Activated CD4-positive, alpha-beta T cell treated with anti-CD3 and anti-CD28 coated beads, Interleukin-2, amount 10 ng/mL, durations not matched to agents 24 days and 14 days (primary cell): ENCODE measurements at places on chromosomes 12 and 14. TPM values are rescaled to one million over a fixed set of nuclear protein-coding genes. Genes with fewer than 3 reads are reported as not detected.

OASL gene
- total RNA-seq: 2.9 and 3.0 TPM in 2 replicates

CATSPERB gene
- total RNA-seq: 0.30 and 1.5 TPM in 2 replicates

DNA sequence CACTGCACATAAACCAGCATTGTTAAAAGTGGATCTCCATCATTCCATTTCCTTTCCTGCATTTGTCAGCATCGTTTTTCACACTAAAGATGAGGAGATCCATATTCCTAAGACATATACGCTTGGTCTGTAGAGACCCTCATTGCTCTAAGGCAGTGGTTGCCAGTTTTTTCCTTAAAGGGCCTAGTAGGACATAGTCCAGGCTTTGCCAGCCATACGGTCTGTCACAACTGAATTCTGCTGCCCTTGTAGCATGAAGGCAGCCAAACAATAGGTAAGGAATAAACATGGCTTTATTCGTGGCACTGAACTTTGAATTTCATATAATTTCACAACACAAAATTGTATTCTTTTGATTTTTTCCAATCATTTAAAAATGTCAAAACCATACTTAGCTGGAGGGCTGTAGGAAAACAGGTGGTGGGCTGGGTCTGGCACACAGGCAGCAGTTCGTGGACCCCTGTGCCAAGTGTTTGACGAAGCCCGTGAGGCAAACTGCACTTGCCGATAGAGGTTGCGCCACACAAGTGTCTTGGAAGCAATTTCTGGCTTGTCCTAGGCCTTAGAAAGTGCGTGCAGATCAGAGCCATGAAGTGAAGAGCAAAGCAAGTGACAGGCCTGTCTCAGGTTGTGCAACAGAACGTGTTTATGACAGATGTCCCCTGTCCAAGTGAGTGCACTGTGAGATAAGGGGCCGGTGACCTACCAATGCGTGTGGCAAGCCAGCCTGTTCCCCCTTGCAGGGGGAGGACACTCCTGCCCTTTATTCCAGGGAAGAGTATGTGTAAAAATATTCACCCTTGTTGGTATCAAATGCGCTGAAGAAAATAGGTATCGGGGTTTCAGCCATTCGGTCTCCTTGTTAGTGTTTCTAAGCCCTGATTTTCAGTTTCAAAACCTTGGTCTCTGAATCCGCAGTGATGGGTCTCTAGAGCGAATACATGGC lies 916 bp upstream of the CHPT1 start:
- peaks cover 26% of the 10 kb centered on the region for H3K27me3 ChIP-seq
- peak overlapping the region; percentile 89 for H3K4me3 ChIP-seq
- no peaks in the 10 kb centered on the region for H3K36me3 ChIP-seq

- no peak overlapping the region for H3K27ac ChIP-seq
- peaks cover 34% of the 10 kb centered on the region for H3K27me3 ChIP-seq
- no peak for DNase-seq
- H3K36me3 ChIP-seq: no peaks in the 10 kb centered on the region
- peak overlapping the region; percentile 76 for H3K4me3 ChIP-seq
- peaks cover 31% of the 10 kb centered on the region for H3K4me1 ChIP-seq
Measured at GRCh38 chr12:40105265-40105514, 691 bp downstream of the SLC2A13 start.

DNA sequence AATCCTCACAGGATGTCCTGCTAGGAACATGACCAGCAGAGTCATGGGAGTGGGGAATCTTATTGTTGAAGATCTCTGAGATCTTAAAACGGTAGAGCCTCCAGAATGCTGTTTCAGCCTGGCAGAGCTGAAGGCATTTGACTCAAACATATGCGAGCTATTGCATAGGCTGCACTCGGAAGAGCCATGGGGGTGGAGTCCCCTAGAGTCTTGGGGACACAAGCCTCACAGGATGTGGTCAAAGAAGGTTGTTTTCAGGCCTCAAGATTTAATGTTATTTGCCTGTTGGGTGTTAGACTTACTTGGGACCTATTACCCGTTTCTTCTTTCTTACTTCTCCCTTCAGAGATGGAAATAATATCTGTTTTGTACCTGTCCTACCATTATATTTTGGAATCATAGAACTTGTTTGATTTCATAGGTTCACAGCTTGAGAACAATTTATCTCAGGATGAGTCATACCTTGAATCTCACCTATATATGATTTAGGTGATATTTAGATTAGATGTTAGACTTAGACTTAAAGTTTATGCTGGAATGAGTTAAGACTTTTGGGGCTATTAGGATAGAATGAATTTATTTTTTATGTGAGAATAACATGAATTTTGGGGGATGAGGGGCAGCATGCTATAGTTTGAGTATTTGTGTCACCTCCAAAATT lies 172.2 kb upstream of the ATP2B1 start:
- peak overlapping the region; percentile 67 for H3K4me3 ChIP-seq
- peak; percentile 88 for DNase-seq
- H3K27ac ChIP-seq: peak overlapping the region; percentile 78
- peaks cover 5% of the 10 kb centered on the region for H3K36me3 ChIP-seq

DNA sequence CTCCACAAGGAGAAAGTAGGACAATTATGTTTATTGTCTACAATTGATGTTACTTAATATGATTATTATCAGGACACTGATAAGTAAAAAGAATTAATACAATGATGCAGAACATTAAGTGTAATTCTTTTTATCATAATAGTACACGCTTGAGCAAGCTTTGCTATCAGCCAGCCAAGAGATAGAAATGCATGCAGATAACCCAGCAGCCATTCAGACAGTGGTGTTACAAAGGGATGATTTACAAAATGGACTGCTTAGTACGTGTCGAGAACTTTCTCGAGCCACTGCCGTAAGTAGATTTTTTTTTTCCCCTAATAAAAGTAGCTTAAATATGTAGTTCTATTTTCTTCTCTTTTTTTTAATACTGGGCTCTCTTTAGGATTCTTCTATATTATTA lies 116.9 kb upstream of the AEBP2 start:
- no peak overlapping the region for H3K27ac ChIP-seq
- no peaks in the 10 kb centered on the region for H3K4me1 ChIP-seq
- no peak for DNase-seq
- no peak overlapping the region for H3K4me3 ChIP-seq
- no peaks in the 10 kb centered on the region for H3K36me3 ChIP-seq

DNA sequence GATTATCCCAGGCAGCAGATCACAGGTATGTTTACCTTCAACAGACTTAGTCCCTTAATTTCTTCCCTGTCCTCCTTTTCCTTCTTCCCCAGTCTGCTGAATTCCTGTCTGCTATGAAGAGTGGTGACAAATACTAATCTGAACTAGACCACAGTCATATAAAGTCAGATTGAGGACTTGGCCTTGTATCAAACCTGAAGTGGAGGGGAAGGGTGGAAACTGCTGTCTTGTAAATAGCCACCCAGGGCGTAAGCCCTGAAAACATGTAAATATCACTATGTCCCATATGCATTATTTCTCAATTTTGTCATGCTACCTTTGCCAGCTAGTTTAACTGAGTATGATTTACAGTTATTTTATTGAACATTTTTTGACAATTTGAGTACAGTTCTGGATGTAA lies 368.0 kb downstream of the CCDC91 start:
- no peak overlapping the region for H3K4me3 ChIP-seq
- no peak for DNase-seq
- H3K27ac ChIP-seq: no peak overlapping the region
- H3K4me1 ChIP-seq: peaks cover 1% of the 10 kb centered on the region
- H3K36me3 ChIP-seq: no peaks in the 10 kb centered on the region
- no peaks in the 10 kb centered on the region for H3K27me3 ChIP-seq

DNA sequence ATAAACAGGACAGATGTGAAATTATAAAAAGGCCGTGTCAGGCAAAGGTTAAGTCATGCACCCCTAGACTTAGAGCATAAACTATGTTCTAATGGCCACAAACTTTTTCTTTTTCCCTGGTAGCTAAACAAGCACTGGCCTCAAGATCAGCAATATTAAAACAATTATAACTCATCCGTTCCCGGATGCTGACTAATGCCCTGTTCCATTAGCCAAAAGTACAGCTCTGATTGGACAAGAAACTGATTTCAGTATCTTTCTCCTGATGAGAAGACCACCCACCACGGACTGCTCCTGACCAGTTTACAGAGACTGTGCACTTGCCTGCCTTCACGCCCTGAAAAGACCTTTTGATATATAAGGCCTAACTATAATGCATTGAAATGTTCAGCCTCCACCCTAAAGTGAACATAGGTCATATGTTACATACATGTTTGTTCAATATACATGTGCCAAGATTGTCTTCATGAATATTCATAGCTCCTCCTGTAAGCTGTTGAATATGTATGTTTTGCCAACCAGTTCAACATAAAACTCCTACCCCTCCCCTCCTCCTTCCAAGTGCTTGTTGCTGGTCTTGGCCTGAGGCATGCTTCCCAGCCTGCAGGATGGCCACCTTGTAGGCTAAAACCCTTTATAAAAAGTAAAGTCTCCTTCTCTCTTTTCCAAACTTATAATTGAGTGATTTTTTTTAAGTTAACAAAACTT lies 162.0 kb downstream of the IPO8 start:
- H3K4me1 ChIP-seq: no peaks in the 10 kb centered on the region
- DNase-seq: no peak
- H3K4me3 ChIP-seq: no peak overlapping the region
- no peaks in the 10 kb centered on the region for H3K36me3 ChIP-seq

DNA sequence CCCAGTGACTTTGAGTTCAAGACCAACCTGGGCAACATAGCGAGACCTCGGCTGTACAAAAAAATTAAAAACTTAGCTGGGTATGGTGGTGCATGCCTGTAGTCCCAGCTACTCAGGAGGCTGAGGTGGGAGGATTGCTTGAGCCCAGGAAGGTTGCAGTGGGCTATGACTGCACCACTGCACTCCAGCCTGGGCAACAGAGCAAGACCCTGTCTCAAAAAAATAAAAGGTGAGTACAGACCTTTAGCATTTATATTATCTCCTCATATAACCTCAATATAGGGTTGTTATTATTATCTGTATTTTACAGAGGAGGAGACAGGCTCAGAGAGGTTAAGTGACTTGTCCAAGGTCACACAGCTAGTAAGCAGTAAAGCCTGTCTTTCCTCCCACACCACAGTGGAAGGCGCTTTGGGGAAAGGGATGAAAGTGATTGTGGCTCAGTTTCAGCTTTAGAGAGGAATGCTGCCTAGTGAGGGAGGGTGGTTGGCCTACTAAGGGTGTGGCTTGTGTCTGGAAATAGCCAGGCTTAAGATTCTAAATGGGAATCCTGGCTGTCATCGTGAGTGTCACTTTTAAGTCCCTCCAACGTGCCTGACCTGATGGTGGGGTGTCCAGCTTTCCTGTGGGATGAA lies 7.2 kb downstream of the TPCN1 start:
- no peak overlapping the region for H3K4me3 ChIP-seq
- no peaks in the 10 kb centered on the region for H3K27me3 ChIP-seq
- H3K36me3 ChIP-seq: peaks cover 41% of the 10 kb centered on the region
- no peak for DNase-seq
- H3K4me1 ChIP-seq: peaks cover 45% of the 10 kb centered on the region

- no peak overlapping the region for H3K27ac ChIP-seq
- no peak overlapping the region for H3K4me3 ChIP-seq
- H3K36me3 ChIP-seq: no peaks in the 10 kb centered on the region
- no peak for DNase-seq
- no peaks in the 10 kb centered on the region for H3K27me3 ChIP-seq
Measured at GRCh38 chr12:99049774-99050173, 404.7 kb downstream of the APAF1 start.

GRCh38 chr12:94535510-94535921 lies 75.8 kb upstream of the CEP83 start:
- H3K4me1 ChIP-seq: peaks cover 14% of the 10 kb centered on the region
- no peaks in the 10 kb centered on the region for H3K36me3 ChIP-seq
- H3K27me3 ChIP-seq: peaks cover 2% of the 10 kb centered on the region
- DNase-seq: no peak
- no peak overlapping the region for H3K27ac ChIP-seq

DNA sequence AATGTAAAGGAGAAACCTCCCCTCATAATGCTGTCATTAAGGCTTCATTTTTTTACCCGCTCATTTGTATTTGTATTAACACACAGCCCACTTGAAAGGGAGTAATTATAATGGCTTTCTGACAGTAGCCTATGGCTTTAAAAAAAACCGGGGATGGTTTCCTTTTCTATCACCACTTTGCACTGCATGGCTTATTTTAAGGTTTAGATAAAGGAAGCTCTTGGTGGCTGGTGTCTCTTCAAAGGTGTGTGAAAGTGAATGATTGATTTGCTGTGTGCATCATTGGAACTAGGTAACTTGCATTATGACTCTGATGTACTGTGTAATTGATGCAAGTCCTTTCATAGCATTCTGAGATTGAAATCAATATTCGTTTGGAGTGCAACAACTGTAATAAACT lies 80.7 kb downstream of the NPAS3 start:
- H3K4me1 ChIP-seq: no peaks in the 10 kb centered on the region
- no peak for DNase-seq
- no peak overlapping the region for H3K27ac ChIP-seq
- H3K36me3 ChIP-seq: no peaks in the 10 kb centered on the region
- no peak overlapping the region for H3K4me3 ChIP-seq

GRCh38 chr12:5232826-5233500 lies 189.3 kb downstream of the KCNA5 start:
- no peak for DNase-seq
- no peak overlapping the region for H3K27ac ChIP-seq
- no peak overlapping the region for H3K4me3 ChIP-seq
- H3K27me3 ChIP-seq: no peaks in the 10 kb centered on the region
- no peaks in the 10 kb centered on the region for H3K4me1 ChIP-seq

GRCh38 chr12:2616763-2617162 lies 178.0 kb upstream of the FKBP4 start:
- no peak overlapping the region for H3K27ac ChIP-seq
- DNase-seq: no peak
- H3K4me1 ChIP-seq: peaks cover 13% of the 10 kb centered on the region
- no peaks in the 10 kb centered on the region for H3K36me3 ChIP-seq
- peaks cover 32% of the 10 kb centered on the region for H3K27me3 ChIP-seq
- H3K4me3 ChIP-seq: no peak overlapping the region

- H3K27ac ChIP-seq: no peak overlapping the region
- H3K36me3 ChIP-seq: no peaks in the 10 kb centered on the region
- H3K27me3 ChIP-seq: no peaks in the 10 kb centered on the region
- no peak overlapping the region for H3K4me3 ChIP-seq
- no peak for DNase-seq
Measured at GRCh38 chr12:21323736-21324135, 11.0 kb downstream of the SLCO1A2 start.

DNA sequence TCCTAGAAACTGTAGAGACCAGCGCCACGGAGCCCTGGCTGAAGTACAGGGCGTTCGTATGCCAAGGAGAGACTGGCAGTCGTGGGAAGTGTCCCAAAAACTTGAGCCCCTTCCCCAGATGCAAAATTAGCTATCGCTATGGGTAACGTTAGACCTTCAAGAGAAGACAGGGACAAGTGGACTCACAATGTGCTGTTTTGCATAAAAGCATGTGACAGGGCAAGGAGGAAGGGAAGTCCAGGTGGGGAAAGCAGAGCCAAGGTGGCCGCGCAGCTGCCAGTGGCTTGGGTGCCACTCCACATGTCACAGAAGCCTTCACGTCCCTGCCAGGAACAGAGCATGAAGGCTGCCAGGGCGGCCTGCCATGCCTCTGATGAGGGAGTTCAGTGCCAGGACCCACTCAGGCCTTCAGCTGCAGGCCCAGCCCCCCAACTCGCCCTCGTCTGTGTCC lies 61.2 kb upstream of the DYNC1H1 start:
- H3K27me3 ChIP-seq: no peaks in the 10 kb centered on the region
- no peak overlapping the region for H3K27ac ChIP-seq
- no peak overlapping the region for H3K4me3 ChIP-seq
- DNase-seq: no peak
- H3K36me3 ChIP-seq: peaks cover 58% of the 10 kb centered on the region
